ENCODE measurements at places on chromosomes 12 and 14. TPM values are rescaled to one million over a fixed set of nuclear protein-coding genes. Genes with fewer than 3 reads are reported as not detected.

GRCh38 chr14:21993070-21993469, 319.5 kb upstream of the OR4E1 start:
- DNase-seq = no peak

DNA sequence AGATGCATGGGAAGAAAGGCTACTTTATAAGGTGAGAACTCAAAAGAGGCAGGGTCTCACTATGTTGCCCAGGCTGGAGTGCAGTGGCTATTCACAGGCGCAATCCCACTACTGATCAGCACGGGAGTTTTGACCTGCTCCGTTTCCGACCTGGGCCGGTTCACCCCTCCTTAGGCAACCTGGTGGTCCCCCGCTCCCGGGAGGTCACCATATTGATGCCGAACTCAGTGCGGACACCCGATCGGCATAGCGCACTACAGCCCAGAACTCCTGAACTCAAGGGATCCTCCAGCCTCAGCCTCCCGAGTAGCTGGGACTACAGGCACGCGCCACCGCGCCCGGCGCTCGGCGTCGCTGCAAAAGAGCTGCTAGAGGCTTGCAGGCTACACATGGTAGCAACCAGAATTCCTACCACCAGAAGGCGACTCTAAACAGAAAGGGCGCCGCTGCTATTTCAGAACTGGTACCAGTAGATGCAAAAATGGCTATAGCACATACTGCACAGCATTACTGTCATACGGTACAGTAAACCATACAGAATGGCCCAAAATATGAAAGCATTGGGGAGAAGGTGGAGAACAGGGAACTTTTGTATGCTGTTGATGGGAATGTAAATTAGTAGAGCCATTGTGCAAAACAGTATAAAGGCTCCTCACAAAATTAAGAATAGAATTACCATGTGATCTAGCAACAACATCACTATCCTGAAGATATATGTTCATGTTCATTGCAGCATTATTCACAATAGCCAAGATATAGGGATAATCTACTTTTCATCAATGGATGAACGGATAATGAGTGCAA, 1.2 kb upstream of the NEMF start:
- DNase-seq = peak; percentile 56

Gene SDSL
- 6.2 TPM for total RNA-seq

GRCh38 chr14:35331605-35332516, 39.7 kb downstream of the PSMA6 start:
- peak; percentile 93 for DNase-seq

Gene ETV6
- 26.7 TPM for total RNA-seq

Gene DIO3
- total RNA-seq = 0.82 TPM

GRCh38 chr12:42446761-42447160, 120.8 kb downstream of the PPHLN1 start:
- DNase-seq = no peak

Gene LBHD2
- total RNA-seq = 3.3 TPM

GRCh38 chr14:51650716-51651387, 858 bp upstream of the FRMD6 start:
- DNase-seq = peak; percentile 10

- DNase-seq = no peak
Measured at GRCh38 chr12:122079033-122079531, 526 bp downstream of the MLXIP start.

Gene ERP27
- 0.57 TPM for total RNA-seq

Gene ZDHHC17
- 21.6 TPM for total RNA-seq

DNA sequence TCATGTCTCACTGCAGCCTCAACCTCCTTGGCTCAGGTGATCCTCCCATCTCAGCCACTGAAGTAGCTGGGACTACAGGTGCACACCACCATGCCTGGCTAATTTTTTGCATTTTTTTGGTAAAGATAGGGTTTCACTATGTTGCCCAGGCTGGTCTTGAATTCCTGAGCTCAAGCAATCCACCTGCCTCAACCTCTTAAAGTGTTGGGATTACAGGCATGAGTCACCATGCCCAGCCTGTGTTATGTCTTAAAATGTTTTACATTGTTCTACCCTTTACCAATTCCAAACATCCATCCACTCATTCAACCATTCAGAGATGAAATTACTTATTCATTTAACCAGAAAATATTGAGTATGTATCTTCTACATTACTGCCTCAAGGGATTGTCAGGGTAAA, 111.6 kb upstream of the BTG1 start:
- DNase-seq = no peak

GRCh38 chr14:65496178-65496993, 83.9 kb downstream of the FUT8 start:
- DNase-seq = no peak

DNA sequence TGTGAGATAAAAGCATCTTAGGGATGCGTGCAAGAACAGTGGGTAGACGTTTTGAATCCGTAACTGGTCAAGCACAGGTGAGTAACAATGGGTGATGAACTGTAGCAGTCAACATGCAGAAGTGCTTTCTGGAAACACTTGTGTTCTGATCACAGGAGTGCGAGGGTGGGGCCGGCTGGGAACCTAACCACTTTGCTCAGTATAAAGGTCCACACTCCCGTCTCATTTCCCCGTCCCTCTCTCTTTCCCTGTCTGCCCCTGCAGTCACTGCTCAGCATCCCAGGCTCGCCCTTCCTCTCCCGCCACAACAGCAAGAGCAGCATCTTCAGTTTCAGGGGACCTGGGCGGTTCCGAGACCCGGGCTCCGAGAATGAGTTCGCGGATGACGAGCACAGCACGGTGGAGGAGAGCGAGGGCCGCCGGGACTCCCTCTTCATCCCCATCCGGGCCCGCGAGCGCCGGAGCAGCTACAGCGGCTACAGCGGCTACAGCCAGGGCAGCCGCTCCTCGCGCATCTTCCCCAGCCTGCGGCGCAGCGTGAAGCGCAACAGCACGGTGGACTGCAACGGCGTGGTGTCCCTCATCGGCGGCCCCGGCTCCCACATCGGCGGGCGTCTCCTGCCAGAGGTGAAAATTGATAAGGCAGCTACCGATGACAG, 127.1 kb downstream of the FIGNL2 start:
- no peak for DNase-seq

- DNase-seq = no peak
Measured at GRCh38 chr12:29990971-29991370, 207.2 kb upstream of the TMTC1 start.

Gene TNS2
- 180 TPM for total RNA-seq

DNA sequence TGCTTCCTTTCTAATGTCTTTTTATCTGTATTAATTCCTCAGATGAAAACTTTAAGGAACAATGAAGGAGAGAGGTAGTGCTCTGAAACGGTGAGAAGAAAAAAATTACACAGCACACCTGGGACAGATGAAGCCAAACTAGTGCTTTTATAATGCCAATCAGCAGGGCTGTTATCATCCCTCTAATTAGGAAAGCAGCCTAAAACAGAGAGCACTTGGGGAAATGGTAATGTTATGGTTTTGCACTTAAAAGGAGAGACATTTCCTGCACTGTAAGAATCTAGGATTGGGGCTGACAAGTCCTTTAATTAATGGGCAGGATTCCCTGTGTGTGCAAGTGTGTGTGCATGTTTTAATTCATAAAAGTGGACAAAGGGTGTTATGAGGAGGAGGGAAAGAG, 4.8 kb upstream of the LMO3 start:
- DNase-seq = no peak

DNA sequence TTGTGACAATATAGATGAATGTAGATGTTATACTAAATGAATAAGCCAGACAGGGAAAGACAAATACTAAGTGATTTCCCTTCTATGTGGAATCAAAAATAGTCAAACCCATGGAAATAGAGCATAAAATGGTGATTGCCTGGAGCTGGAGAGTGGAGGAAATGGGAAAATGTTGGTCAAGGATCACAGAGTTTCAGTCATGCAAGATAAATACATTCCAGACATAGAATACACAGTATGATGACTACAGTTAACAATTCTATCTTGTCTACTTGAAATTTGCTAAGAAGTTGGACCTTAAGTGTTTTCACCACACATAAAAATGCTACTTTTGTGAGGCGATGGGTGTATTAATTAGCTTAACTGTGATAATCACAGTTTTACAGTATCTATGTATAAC, 1182.7 kb downstream of the AACS start:
- DNase-seq = no peak

Gene KERA
- not detected for total RNA-seq

GRCh38 chr14:91177073-91178034, 63.5 kb downstream of the DGLUCY start:
- peak; percentile 62 for DNase-seq

DNA sequence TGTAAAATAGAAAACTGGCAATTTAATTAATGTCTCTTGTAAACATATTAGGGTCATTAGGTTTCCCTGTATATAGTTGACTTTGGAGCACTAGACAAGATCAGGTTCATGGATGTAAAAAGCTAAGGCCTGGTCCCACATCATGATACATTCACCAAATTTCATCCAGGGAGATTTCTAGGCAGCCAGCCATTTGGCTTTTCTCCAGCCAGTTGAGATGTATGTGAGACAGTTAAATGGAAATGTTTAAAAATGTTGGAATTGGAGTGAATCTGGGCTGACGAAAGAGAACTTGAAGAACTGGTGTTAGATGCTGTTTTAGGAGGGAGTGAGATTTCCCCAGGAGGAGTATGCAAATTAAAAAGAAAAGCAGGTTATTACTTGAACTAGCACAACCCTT, 41.8 kb upstream of the CLEC14A start:
- no peak for DNase-seq

Gene GLT8D2
- 3.1 TPM for total RNA-seq

- no peak for DNase-seq
Measured at GRCh38 chr14:101009531-101009930, 106.0 kb upstream of the RTL1 start.

- DNase-seq = no peak
Measured at GRCh38 chr12:9757433-9758025, 3.2 kb downstream of the CD69 start.

- DNase-seq = no peak
Measured at GRCh38 chr12:49017891-49018260, 700 bp downstream of the PRKAG1 start.

GRCh38 chr14:54058505-54058904, 101.9 kb upstream of the BMP4 start:
- no peak for DNase-seq
